ENCODE measurements at places on chromosomes 1 and 21. TPM values are rescaled to one million over a fixed set of nuclear protein-coding genes. Genes with fewer than 3 reads are reported as not detected.

DNA sequence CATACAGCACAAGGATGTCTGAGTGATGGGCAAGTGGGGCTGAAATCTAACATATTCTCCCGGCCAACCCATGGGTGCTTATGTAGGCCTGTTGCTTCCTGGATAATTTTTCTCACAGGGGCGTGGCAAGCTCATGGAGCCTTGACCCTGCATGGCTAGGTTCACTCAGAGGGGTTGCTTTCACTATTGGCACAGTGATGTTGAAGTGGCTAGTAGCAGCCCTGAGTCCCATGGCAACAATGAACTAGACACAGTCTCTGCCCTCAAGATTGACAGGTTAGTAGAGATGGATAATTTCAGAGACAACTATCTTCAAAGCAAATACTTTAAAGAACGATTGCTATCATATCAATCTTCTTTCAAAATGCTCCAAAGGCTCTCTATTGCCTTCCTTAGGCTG, 6.5 kb upstream of the MAB21L3 start:
- DNase-seq = no peak

DNA sequence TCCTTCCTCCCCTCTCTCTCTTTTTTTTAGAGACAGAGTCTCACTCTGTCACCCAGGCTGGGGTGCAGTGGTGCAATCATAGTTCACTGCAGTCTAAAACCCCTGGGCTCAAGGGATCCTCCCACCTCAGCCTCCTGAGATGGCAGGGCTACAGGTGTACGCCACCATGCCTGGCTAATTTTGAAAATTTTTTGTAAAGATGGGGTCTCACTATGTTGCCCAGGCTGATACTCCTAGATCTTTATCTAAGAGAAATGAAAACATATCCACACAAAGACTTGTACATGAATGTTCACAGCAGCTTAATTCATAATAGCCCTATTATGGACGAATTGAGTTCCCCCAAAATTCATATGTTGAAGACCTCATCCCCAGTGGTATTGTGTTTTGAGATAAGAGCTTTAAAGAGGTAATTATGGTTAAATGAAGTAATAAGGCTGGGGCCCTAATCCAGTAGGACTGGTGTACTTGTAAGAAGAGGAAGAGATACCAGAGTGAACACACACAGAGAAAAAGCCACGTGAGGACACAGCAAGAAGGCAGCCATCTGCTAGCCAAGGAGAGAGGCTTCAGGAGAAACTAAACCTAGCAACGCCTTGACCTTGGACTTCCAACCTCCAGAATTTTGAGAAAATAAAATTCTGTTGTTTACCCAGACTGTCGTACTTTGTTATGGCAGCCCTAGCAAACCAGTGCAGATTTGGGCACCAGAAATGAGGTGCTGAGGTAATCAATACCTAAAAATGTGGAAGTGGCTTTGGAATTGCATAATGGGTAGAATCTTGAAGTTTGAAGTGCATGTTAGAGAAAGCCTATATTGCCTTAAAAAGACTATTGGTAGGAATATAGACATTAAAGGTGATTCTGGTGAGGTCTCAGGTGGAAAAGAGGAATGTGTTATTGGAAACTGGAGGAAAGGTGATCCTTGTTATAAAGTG, 13.2 kb downstream of the IFNLR1 start:
- DNase-seq = no peak

Gene CDC42
- 283 TPM for total RNA-seq

Gene RHOU
- total RNA-seq = 79.7 TPM

DNA sequence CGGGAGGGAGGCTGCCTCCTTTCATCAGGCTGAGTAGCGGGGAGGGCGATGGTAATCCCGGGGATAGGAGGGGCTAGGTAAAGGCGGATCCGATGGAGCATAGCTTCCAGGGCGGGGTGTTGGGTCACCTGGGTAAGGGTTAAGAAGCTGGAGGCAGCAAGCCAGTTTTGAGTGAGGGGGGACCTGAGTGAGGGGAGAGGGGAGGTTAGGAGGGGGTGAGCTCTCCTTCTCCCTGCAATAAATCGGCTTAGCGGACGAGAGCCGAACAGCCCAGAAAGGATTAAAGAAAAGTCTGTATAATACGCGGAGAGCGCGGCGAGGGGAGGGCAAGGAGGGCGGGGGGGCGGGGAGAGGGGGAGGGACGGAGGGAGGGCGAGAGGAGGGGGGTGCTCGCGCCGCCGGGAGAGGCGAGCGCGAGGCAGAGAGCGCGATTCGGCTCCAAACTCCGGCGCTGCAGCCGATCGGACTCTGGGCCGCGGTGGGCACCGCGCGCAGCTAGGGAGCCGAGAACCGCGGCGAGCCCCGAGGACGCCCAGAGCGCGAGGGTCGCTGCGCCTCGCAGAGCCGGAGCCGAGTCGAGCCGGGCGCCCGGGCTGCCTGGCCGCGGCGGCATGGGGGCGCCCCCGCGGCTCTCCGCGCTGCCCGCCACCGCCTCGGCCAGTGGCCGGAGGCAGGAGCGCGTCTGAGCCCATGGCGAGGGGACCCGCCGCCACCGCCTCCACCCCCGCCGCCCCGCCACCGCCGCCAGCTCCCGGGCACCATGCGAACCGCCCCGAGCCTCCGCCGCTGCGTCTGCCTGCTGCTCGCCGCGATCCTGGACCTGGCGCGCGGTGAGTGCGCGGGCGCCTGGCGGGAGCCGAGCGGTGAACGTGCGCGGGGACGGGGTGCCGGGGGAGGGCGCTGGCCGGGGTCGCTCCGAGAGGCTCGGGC, at the start of gene IGSF21:
Gene IGSF21 (plus strand): TSS at position 430 of the 930 bp plus-strand sequence. CDS start 331 bp downstream, at position 761.
- peak; percentile 65 for DNase-seq

DNA sequence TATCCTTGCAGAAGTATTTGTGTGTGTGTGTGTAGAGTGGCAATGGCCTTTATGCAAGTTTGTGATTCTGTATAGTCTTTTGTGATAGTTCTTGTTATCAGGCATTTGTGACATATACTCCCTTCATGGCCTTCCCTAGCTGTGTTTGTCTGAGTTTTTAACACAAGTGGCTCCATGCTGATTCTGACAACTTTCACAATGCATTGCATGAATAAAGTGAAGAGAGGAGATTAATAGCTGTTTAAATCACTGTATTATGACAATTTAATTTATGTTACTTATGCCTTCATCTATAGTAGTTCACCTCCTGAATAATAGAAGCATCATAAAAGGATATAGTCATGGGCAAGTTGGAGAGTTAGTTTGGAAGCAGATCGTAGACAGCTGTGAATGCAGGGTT, 17.2 kb upstream of the MCOLN3 start:
- DNase-seq = no peak

Gene TMEM200B
- total RNA-seq = 5.8 TPM

- no peak for DNase-seq
These were observed 181.3 kb upstream of the SPAG17 start for GRCh38 chr1:118366286-118366685.

Gene SLC5A9
- total RNA-seq = not detected

DNA sequence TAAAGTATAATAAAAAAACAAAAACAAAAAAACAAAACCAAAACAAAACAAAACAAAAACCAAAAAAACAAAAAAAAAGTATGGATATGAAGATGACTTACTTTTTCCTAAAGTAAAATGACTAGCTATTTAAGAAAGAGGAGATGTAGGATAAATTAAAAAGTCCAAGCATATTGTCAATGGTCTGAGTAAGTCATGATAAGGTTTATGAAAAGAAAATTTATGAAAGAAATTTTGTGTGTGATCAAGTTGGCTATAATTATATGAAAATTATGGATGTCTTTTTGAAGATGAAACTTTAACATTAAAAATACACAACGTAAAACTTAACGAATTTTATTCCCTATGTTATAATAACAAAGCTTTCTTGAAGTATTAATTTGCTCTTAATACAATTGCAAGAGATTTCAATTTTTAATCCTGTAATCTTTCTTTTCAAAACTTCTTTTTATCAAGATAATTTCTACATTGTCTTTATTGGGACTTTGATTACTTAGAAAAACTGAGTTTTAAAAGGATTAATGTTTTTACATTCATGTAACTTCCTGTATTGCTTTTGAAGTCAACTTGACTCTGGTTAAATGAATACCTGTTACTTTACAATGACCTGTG, 200.9 kb upstream of the IVNS1ABP start:
- DNase-seq = no peak

Gene KRTAP6-3
- not detected for total RNA-seq

Gene SZT2
- total RNA-seq = 85.3 TPM

All from glutamatergic neuron (in vitro differentiated cells).